ENCODE measurements at places on chromosomes 3 and 15. TPM values are rescaled to one million over a fixed set of nuclear protein-coding genes. Genes with fewer than 3 reads are reported as not detected.

The ZNF80 gene
- total RNA-seq: not detected

The RASGRF1 gene
- total RNA-seq: not detected

The MITF gene
- total RNA-seq: 23.2 TPM

The CFAP91 gene
- 24.2 TPM for total RNA-seq

The P2RY13 gene
- total RNA-seq: 1.8 TPM

The GRAMD2A gene
- 8.8 TPM for total RNA-seq
